Fibroblast of skin of left biceps (primary cell): ENCODE measurements at places on chromosomes 4 and X.

- DNase-seq = no peak
Measured at GRCh38 chr4:71201817-71202576, 136.8 kb upstream of the SLC4A4 start.

DNA sequence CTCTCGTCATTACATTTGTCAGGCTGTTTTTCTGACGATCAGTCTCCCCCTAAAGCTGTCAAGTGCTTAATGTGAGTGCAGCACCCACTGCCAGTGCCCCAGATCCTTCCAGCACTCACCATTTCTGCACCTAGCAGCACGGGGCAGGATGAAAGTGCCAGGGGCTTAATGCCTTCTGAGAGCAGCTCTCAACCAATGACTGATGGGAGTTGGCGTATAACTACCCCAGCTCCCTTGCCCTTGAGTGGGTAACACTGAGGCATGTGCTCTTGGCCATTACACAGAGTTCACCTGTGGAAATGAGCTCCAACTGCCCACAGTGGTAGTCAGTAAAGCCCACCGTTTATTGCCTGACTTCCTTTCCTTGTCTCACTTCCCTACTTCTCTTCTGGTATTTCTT lies 226.2 kb upstream of the BCOR start:
- no peak for DNase-seq

DNA sequence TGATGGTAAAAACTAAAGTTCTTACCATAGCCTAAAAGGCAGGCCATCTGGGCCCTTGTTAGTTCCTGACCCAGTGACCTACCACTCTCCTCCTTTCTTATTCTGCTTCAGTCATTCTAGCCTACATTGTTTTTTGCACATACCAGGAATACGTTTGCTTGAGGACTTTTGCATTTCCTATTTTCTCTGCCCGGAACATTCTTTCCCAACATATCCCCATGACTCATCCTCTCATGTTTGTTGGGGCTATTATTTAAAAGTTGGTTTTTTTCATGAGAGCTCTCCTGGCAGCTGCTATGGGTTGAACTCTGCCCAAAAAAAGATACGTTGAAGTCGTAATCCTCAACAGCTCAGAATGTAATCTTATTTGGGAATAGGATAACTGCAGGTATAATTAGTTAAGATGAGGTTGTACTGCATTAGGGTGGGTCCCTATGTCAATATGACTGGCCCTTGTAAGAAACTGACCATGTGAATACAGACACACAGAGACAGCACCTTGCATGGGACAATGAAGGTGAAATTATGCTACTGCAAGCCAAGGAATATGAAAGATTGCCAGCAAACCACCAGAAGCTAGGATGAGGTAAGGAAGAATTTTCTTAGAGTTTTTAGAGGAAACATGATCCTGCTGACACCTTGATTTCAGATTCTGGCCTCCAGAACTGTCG lies 138.3 kb upstream of the PDHA2 start:
- no peak for DNase-seq

DNA sequence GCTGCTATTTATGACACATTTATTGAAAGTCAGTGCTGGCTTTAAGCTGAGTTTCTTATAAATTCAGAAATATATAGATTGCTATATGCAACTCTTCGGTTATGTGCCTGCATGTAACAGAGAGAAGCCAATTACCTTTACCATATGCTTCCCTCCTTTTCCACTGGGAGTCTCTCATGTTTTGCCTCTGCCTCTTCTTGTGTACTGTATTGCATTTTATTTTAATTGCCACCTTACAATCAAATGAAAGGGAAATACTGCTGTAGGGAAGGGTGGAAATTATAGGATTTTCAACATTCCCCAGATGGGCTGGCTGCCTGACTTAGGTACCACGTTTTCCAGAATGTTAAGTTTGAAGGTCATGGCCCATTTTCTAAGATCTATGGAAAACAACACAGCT lies 655.4 kb upstream of the SLIT2 start:
- no peak for DNase-seq

GRCh38 chrX:49242545-49243066 lies 7.3 kb downstream of the CCDC22 start:
- no peak for DNase-seq

DNA sequence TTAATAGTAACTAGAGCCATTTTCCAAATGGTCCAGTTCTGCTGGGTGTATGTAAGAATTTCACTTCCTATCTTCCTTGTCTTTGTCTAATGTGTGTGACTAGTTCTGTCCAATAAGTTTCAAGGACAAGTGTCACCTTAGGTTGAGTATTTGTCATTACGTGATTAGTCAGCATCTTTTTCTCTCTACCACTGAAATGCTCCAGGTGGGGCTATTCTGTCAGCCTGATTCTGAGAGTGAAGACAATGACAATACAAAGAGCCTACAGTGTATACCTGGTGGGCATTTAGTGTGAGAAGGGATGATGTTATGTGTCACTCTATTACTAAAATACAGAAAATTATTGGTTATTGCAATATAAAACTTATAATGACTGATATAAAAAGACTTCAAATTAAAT lies 876.3 kb downstream of the C4orf33 start:
- no peak for DNase-seq

GRCh38 chr4:26226629-26227376 lies 94.0 kb upstream of the RBPJ start:
- no peak for DNase-seq

DNA sequence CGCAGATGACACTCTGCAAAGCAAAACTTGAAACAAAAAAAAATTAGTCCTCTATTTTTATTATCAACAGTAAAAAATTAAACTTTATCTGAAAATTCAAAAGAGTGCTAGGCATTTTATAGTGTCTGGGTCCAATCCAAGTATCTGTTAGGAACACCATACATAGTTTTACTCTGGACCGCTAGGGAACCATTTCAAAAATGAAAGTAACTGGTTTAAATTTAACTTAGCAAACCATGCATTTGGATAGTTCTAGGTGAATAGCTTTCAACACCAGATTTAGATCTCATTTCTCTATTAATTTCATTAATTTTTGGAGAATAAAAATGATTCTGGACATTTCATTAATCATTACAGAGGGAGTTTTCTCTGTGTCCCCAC lies 1.2 kb downstream of the KLKB1 start:
- DNase-seq = no peak

DNA sequence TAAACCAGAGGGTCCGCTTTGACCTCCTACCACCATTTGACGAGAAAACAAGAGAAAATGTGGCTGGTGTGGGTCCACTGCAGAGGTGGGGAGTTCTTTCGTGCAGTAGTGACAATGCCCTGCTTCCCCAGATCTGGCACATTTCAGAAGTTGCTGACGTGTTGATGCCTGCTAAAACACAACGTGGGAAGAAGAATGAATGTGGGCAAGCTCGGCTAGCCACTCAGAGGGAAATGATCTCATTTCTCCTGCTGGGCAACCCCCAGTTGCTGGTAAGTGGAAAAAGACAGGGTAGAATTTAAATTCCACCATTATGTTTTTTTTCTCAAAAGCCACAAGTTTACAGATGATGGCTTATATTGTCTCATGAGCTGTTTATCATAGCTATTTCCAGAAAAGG lies 77.9 kb downstream of the LUZP4 start:
- DNase-seq = no peak

DNA sequence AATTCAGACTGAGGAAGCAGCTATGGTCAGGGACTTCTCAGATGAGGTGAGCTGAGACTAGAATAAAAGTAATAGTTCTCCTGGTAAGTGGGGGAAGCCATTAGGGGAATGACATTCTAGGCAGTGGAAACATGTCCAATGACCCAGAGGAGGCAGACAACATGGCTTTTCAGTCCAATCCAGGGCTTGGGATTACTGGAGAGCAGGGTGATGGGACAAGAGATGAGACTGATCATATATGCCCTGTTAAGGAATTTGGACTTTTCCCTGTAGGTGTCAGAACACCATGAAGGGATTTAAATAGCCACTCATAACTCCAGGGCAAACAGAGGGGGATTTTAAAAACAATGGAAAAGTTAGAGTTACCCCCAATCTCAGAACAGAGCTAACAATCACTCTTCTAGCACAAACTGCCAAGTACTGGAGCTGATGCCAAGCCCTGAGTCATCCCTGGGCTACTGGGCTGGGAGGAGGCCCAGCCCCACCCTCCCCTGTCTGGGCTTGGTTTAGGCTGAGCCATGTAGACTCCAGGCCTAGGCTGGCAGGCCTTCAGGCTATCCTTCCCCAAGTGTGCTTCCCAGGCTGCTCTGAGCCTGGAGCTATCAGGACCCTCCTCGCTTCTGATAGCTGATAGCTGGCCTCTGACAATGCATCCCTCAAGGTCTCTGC lies 22.7 kb upstream of the MSN start:
- DNase-seq = no peak

GRCh38 chr4:150457802-150458201 lies 124.1 kb upstream of the MAB21L2 start:
- no peak for DNase-seq

DNA sequence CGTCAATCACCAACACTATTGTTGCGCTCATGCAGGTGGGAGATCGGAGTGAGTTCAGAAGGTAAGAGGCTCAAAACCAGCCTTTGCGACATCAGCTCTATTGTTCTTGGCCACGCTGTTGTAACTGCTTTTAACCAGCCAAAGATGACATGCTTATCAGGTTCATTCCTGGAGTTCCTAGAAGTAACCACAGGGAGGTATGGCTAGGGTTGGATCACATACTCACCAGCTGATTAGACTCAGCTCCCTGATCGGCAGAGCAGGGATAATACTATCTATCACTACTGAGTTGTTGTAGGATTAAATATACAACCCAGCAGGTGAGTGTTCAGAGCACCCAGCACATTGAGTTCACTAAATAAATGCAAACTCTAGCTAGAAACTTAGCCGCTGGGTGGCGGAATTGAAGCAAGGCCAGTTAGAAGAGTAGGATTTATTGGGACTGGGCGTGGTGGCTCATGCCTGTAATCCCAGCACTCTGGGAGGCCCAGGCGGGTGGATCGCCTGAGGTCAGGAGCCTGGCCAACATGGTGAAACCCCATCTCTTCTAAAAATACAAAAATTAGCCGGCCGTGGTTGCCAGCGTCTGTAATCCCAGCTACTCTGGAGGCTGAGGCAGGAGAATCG lies 12.4 kb downstream of the SLC34A2 start:
- no peak for DNase-seq

GRCh38 chr4:138977524-138977923 lies 38.1 kb upstream of the NOCT start:
- no peak for DNase-seq

DNA sequence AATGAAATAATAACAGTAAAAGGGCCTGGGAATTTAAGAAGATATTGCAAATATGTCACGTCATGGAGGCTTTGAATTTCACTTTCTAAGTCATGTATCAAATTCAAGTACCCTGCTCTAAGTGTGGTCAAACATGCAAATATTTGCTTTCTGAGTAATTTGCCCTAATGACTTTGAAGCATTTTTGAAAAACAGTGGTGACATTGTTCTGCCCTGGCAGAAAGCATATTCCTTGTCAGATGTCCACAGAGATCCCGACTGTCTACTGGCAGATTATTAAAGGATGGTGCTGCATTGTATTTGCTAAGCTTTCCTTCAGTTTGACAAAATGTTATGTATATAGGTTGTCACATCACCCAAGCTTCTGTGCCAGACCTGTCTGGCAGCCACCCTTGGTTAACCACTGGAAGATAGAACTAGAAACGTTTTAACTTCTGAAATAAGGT lies 92.5 kb downstream of the ANK2 start:
- DNase-seq = no peak

GRCh38 chr4:119184128-119184527 lies 28.4 kb upstream of the USP53 start:
- DNase-seq = no peak

- DNase-seq = peak; percentile 18
Measured at GRCh38 chr4:112704991-112705845, 68.3 kb downstream of the LARP7 start.

DNA sequence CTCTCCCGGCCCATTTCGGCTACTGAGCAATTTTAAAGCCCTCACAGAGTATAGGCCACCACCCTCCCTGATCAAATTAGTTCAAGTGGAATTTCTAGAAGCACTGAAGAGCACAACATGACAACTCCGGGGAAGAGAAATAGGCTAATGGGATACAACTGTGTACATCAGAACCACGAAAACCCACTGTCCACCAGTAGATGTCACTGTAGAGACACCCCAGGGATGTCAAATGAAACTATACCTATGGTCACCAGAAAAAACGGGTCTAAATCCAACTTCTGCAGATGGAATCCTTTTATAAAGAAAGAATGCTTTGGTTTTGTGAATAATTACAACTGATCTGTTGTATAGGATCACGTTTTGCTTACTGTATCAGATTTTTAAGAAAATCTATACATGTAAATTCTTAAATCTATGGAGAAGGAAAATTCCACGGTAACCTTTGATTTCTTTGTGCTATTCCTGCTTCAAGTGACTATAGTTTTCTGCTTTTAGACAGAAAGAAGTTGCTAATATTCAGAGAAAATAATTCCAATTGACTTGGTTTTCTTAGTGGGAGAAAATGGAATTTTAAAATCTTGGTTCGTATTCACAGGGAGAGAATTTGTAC lies 29.5 kb upstream of the MAP3K15 start:
- no peak for DNase-seq

- DNase-seq = no peak
Measured at GRCh38 chr4:60034361-60034760, 1165.8 kb upstream of the ADGRL3 start.

GRCh38 chr4:188960411-188961093 lies 821.3 kb downstream of the TRIML1 start:
- peak; percentile 45 for DNase-seq

DNA sequence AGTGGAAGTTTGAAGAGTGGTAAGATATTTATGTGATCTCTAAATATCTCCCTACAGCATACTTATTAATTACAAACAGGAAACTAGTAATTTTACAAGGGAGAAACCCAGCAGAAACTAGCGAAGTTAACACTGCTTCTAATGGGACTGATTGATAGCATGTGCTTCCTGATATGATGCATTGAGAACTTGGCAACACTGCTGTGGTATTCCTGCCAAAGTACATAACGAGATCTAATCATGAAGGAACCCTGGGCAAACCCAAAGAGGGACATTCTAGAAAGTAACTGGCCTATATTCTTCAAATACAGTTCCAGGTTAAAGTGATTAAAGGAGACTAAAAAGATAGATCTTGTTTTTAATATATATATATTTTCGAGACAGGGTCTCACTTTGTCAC lies 4.6 kb upstream of the GPR34 start:
- DNase-seq = no peak

DNA sequence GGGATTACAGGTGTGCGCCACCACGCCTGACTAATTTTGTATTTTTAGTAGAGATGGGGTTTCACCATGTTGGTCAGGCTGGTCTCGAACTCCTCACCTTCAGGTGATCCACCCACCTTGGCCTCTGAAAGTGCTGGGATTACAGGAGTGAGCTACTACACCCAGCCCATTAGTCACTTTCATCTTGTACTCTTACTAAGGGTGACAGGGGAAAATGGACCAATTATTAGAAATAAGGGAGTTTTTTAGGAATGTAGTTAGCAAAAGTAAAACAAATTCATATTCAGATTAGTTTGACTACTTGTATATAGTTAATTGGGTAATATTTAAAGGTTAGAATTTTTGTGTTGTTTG lies 26.1 kb downstream of the SMARCA5 start:
- no peak for DNase-seq
